Breast epithelium (tissue), 4 donors: ENCODE measurements at places on chromosomes 1 and 21.

- H3K27ac ChIP-seq: peak overlapping the region; percentile 84
- H3K4me3 ChIP-seq: no peak overlapping the region
- peaks cover 20% of the 10 kb centered on the region for H3K36me3 ChIP-seq
- H3K4me1 ChIP-seq: no peaks in the 10 kb centered on the region
Measured at GRCh38 chr1:156480411-156481192, 20.0 kb downstream of the MEF2D start.

DNA sequence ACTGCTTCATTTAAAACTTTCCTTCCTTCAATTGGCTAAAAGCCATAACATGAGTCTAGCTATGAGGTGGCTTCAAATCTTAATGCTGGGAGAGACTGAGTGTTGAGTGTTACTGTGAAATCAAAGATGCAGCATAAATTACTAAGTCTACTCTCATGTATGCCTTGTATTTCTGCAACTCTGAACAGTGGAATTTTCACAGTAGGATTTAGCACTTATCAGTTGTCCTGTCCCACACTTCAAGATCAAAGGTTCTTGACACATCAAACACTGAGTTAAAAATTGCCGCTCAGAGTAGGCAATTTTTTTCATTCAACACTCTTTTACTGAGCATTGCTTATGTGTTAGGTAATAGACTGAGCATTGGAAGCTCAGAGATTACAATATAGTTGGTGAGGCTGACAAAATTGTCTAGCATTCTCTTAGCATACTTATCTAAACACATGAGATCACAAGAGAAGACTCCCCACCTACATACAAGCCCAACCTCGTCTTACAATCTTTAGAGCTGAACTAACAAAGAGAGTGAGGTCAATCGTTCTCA lies 56.4 kb upstream of the ADORA3 start:
- H3K27me3 ChIP-seq: no peaks in the 10 kb centered on the region
- no peak overlapping the region for H3K27ac ChIP-seq
- H3K4me1 ChIP-seq: no peaks in the 10 kb centered on the region
- no peak overlapping the region for H3K4me3 ChIP-seq
- DNase-seq: no peak

DNA sequence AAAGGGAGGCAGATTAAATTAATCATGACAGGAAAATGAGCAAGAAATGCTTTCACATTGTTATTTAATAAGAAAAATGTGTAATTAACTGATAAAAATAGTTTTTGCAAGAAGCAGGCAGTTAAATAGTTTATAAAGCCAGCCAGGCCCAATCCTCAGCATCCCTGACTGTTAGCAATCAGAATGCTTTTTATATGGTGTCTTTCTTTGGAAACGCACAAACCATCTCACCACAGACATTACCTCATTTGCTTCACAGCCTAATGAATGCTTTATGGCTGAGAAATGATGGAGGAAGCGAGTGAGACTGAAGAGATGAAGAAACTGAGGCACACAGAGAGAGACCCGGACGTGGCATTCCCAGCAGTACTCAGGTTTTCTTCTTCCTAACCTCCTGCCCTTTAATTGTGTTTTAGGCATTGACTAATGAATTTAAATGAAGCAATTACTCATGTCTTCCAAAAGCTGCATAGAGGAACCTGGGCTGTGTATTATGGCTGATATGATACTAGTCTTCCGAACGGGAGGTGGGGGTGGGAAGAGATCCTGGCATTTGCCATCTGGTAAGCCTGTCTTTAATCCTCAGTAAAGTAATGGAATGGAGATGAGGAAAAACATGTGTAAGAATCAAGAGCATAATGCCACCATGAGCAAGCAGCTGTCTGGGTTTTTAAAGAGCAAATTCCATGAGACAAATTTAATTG lies 116.1 kb upstream of the LMO4 start:
- no peaks in the 10 kb centered on the region for H3K36me3 ChIP-seq
- no peak for DNase-seq
- no peaks in the 10 kb centered on the region for H3K27me3 ChIP-seq
- no peaks in the 10 kb centered on the region for H3K4me1 ChIP-seq
- no peak overlapping the region for H3K27ac ChIP-seq

- no peaks in the 10 kb centered on the region for H3K27me3 ChIP-seq
- H3K4me3 ChIP-seq: no peak overlapping the region
- H3K4me1 ChIP-seq: no peaks in the 10 kb centered on the region
Measured at GRCh38 chr1:67133177-67133576, 1.6 kb downstream of the C1orf141 start.

- H3K27ac ChIP-seq: no peak overlapping the region
- H3K27me3 ChIP-seq: no peaks in the 10 kb centered on the region
- no peaks in the 10 kb centered on the region for H3K4me1 ChIP-seq
- DNase-seq: no peak
Measured at GRCh38 chr1:20821466-20821865, 34.4 kb upstream of the HP1BP3 start.

DNA sequence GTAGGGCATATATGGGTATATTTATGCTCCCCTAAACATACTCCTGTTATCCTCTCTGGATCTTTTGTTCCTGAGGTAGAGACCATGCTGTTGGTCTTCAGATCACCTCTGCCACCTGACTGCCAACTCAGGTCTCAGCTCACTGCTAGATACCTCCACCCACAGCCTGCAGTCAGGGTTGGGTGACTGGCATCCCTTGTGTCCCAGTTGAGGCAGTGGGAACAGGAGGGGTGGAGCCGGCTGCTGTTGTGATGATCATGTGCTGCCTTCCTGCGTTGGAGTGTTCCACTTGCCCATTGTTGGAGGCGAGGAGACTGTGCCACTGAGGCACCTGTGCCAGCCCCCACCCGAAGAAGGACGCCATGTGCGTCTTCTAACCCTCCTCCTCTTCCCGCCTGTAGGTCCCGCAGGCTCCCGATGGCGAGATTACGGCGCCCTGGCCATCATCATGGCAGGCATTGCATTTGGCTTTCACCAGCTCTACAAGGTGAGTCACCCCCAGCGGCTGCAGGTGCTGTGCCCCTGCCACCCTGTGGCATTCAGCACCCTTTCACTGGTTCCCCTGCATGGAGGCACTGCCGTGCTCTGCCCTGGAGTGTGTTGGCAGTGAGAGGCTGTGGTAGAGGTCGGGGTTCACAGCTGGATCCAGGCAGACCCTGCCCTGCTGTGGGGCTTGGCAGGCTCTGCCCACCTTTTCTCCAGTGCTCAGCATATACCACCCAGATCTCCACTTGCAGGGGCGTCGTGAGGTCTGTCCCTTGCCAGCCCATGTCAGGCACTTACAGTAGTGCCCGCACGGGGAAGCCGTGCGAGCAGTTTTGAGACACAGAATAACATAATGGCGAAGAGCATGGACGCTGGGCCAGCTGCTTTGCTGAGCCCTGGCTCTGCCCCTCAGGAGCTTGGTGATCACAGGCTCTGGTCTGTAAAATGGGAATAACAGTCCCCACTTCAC lies 143.5 kb downstream of the PEX14 start:
- DNase-seq: no peak
- no peaks in the 10 kb centered on the region for H3K27me3 ChIP-seq
- H3K4me3 ChIP-seq: no peak overlapping the region

- H3K27ac ChIP-seq: no peak overlapping the region
- H3K36me3 ChIP-seq: no peaks in the 10 kb centered on the region
- H3K4me3 ChIP-seq: no peak overlapping the region
- no peaks in the 10 kb centered on the region for H3K4me1 ChIP-seq
- no peak for DNase-seq
- no peaks in the 10 kb centered on the region for H3K27me3 ChIP-seq
Measured at GRCh38 chr21:20026543-20026942, 971.7 kb upstream of the NCAM2 start.

DNA sequence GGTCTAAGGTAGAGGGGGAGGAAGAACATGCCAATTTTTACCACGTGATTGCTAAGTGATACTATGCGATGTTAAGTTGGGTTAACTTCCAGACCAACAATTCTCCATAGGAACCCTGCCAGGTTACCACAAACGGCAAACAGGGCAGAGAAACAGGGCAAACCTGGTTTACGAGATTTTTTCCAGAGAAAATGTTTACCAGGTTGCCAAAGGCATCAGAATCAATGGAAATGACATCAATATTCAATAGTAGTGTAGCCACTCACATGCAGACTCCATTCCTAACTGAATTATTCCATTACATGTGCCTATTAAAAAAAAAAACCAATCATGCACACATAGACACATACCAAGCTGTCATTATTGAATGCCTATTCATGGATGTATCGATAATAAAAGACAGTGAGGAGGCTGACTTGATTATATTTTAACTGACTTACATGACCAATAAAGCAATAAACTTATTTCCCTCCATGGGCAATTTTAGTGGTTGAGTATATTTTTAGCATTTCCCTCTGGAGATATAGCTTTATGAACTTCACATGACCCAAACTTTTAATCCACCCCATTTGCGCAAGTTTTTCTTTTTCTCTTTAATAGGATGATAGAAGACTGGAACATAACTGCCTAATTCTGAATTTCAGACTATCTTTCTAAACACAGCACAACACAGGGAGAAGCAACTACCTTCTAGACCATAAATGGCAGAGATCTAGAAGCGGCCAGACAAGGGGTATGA lies 40.5 kb upstream of the KCNE1 start:
- no peaks in the 10 kb centered on the region for H3K27me3 ChIP-seq
- no peaks in the 10 kb centered on the region for H3K4me1 ChIP-seq
- H3K27ac ChIP-seq: peak overlapping the region; percentile 48
- no peaks in the 10 kb centered on the region for H3K36me3 ChIP-seq
- no peak for DNase-seq

DNA sequence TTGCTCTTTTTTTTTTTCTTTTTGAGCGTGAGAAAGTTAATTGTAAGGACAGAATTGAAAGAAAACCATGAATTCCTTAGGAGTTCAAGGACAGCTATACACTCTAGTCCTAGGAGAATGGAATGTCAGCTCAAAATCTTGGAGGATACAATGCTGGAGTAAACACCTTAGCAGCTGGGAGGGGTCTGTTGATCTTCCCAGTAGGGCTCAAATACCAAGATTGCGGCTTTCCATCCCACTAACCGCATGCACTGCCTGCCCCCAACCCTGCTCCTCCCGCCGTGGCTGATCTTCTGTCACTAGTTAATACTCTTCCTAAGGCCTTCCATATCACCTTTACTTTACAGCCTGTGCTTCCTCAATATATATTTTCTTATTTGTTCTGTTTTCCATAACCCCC lies 2.6 kb upstream of the PDC start:
- H3K27me3 ChIP-seq: no peaks in the 10 kb centered on the region
- no peak for DNase-seq
- H3K27ac ChIP-seq: no peak overlapping the region
- H3K4me3 ChIP-seq: no peak overlapping the region
- no peaks in the 10 kb centered on the region for H3K4me1 ChIP-seq
- no peaks in the 10 kb centered on the region for H3K36me3 ChIP-seq

- no peak overlapping the region for H3K27ac ChIP-seq
- no peak for DNase-seq
- H3K4me1 ChIP-seq: no peaks in the 10 kb centered on the region
Measured at GRCh38 chr1:106072909-106073600, 983.4 kb upstream of the PRMT6 start.

- DNase-seq: no peak
- no peaks in the 10 kb centered on the region for H3K4me1 ChIP-seq
- no peaks in the 10 kb centered on the region for H3K36me3 ChIP-seq
- H3K27ac ChIP-seq: no peak overlapping the region
- no peaks in the 10 kb centered on the region for H3K27me3 ChIP-seq
- no peak overlapping the region for H3K4me3 ChIP-seq
Measured at GRCh38 chr1:12372761-12373160, 142.9 kb downstream of the VPS13D start.

- DNase-seq: no peak
- H3K27me3 ChIP-seq: no peaks in the 10 kb centered on the region
- H3K27ac ChIP-seq: no peak overlapping the region
- no peaks in the 10 kb centered on the region for H3K36me3 ChIP-seq
Measured at GRCh38 chr1:209249280-209249670, 334.2 kb upstream of the CAMK1G start.

GRCh38 chr1:161179698-161180097 lies 2.4 kb upstream of the B4GALT3 start:
- H3K27ac ChIP-seq: no peak overlapping the region
- no peaks in the 10 kb centered on the region for H3K36me3 ChIP-seq
- no peak overlapping the region for H3K4me3 ChIP-seq

GRCh38 chr1:187641463-187641862 lies 812.7 kb downstream of the PLA2G4A start:
- H3K27me3 ChIP-seq: no peaks in the 10 kb centered on the region
- no peak for DNase-seq
- no peak overlapping the region for H3K4me3 ChIP-seq
- H3K27ac ChIP-seq: no peak overlapping the region
- H3K36me3 ChIP-seq: no peaks in the 10 kb centered on the region

GRCh38 chr21:25428537-25428936 lies 178.7 kb downstream of the MRPL39 start:
- DNase-seq: no peak
- no peaks in the 10 kb centered on the region for H3K27me3 ChIP-seq
- H3K4me1 ChIP-seq: no peaks in the 10 kb centered on the region
- H3K27ac ChIP-seq: no peak overlapping the region
- no peaks in the 10 kb centered on the region for H3K36me3 ChIP-seq
- no peak overlapping the region for H3K4me3 ChIP-seq

DNA sequence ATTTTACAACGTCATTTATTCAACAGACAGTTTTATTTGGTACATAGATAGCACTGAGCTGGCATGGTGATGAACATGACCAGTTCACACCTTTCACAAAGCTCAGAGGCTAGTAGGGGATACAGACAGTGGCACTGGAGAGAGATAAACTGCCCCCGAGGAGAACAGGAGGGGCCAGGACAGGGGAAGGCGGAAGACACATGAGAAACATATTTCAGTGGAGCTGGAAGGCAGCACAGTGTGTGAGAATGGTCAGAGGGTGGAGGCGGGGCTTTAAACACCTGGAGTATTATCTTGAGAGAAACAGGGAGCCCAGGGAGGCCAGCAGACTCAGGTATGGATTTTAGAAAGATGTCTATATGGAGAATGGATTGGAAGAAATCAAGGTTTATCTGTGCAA lies 49.5 kb downstream of the CHML start:
- no peaks in the 10 kb centered on the region for H3K27me3 ChIP-seq
- peak overlapping the region; percentile 8 for H3K27ac ChIP-seq
- H3K4me1 ChIP-seq: no peaks in the 10 kb centered on the region
- no peak overlapping the region for H3K4me3 ChIP-seq

- no peaks in the 10 kb centered on the region for H3K36me3 ChIP-seq
- DNase-seq: no peak
- peaks cover 6% of the 10 kb centered on the region for H3K27me3 ChIP-seq
- H3K4me3 ChIP-seq: no peak overlapping the region
- H3K4me1 ChIP-seq: no peaks in the 10 kb centered on the region
- H3K27ac ChIP-seq: no peak overlapping the region
Measured at GRCh38 chr1:203114202-203114601, 13.3 kb upstream of the ADORA1 start.
